ENCODE measurements at places on chromosomes 6 and 20.
A peak's percentile ranks its signal among the peaks of the same experiment; 100 is the strongest.

DNA sequence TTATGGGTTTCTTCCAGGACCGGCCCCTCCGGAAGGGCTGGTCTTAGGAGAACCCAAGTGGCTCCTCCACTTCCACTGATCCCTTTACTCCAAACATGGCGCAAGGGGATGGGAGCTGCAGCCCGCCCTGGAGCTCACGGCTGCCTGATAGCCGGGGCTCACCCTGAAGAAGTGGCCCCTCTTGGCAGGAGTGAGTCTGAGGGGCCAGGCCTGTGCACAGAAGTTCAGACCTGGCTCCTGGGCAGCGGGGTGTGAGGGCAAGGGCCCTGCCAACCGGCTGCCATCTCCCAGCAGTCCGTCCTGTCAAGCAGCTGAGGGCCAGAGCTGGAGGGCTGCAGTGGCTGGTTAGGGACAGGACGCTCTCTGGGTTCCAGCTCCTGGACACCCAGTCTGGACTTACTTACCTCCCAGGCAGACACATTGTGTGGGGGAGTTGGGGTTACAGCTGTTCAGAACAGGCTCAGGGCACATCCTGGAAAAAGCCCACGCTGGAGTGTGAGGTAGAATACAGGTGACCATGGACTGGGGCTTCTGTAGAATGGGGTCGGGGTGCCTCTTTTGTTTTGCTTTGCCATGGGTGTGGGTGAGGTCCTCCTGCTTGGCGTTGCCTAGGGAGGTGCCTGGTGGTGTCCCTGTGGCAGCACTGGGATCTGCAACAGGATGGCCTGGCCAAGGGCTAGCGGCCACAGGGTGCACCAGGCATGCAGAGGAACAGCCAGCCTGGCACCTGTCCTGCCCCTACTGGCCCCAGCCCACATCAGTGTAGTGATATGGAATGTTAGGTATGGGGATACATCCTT, 88.4 kb downstream of the ASXL1 start:
- DNase-seq, result no peak

- DNase-seq, result no peak
These were observed 74.5 kb upstream of the TULP1 start for GRCh38 chr6:35587167-35587566.

DNA sequence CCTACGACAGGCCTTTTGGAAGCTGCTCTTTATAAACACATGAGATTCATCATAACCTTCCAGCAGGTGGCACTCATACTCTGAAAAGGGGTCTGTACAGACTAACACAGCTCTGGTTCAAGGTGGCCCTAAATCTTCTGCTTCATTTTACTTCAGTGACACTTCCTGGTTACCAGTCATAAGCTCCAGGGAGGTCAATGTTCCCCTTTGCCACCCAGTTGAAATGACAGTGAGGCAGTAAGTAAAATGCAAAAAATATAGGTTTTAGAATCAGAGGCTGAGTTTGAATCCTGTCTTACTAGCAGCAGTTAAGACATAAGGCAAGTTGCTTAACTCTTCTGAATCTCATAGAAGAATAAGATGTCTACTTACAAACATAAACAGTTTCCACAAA, 132.8 kb downstream of the CDK19 start:
- DNase-seq, result peak; percentile 90

GRCh38 chr6:109466212-109466923, 10.8 kb upstream of the MICAL1 start:
- DNase-seq, result no peak

- DNase-seq, result no peak
These were observed 28.8 kb upstream of the ZBP1 start for GRCh38 chr20:57648878-57649616.

DNA sequence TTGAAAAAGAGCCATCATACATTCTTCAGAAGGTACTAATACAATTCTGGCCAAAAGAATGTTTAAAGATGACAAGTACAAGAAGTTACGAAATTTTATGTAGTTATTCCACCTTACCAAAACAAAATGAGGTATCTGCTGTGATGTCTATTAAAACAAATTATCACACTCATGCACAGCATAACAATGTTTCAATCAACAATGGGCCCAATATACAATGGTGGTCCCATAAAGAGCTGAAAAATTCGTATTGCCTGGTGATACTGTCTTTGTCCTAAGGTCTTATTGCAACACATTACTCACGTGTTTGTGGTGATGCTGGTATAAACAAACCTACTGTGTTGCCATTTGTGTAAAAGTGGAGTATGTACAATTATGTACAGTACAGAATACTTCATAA, 3.6 kb upstream of the NUP153 start:
- peak; percentile 71 for DNase-seq

DNA sequence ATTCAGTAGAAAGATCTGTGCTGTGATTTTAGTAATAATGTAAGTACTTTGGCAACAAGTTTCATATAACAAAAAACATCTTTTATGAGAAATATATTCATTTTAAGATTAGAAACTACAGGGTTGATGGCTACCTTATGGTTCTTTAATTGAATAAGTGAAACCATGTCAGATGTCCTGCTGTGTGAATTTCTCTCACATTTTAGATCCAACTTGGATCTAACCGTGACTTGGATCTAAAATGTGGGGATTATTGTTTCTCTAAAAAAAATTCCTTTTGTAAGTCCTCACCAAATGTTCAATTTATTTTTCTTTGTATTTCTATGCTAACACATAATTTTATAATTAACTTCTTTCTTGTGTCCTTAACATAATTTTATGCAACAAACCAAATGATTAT, 30.4 kb downstream of the ZC2HC1B start:
- no peak for DNase-seq

- no peak for DNase-seq
These were observed 1.0 kb downstream of the NR2E1 start for GRCh38 chr6:108166664-108167448.

GRCh38 chr20:64050261-64051032, 1.0 kb upstream of the SOX18 start:
- no peak for DNase-seq

DNA sequence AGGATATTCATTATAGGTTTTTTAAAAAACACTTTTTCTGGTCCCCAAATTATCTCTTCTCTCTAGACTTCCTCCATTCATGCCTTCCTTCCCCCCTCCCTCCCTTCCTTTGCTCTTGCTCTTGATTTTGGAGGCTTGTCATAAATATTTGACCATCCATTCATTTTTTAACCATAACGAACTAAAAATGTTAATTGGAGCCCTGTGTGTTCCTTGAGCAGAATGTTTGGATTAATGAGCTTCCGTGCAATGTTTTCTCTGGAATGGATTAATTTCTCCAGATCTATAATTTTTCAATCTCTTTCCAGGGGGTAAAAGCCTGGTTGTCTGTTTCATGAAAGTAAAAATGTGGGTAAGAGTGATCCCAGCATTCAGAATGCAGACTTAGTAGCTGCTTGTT, 155.5 kb downstream of the ESR1 start:
- no peak for DNase-seq

All from choroid plexus epithelial cell (primary cell).